T follicular helper cell (primary cell): ENCODE measurements at places on chromosomes 16 and 17.

- DNase-seq: no peak
These were observed 22.5 kb upstream of the CIBAR2 start for GRCh38 chr16:85134789-85135142.

DNA sequence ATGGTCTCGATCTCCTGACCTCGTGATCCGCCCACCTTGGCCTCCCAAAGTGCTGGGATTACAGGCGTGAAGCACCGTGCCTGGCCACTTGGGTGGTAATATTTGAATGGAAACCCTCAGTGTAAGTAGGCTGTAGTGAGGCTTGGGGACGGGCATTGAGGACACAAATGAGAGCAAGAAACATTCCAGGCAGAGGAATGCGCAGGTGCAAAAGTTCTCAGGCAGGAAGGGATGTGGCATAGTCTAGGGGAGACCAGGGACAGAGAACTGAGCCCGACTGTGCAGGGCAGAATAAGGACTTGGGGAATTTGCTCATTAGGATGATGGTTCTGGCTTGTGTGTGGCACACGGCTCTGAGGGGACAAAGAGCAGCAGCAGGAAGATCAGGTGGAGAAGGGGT lies 54.8 kb downstream of the GRB2 start:
- no peak for DNase-seq

DNA sequence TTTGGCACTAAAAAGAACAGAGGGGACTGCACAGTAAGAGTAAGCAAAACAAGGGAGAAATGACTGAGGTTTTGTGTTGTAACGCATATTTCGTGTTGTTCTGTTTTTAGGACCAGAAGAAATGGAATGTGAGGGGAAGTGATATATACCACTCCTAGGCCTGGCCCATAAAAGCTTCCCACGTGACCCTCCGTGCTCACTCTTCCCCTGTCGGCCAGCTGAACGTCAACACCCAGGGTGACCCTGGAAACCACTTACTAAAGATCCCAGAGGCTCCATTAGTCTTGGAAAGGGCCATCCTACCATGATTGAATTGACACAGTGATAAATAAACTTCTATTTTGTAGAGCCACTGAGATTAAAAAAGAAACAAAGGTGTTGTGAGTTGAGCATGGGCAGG lies 79.8 kb downstream of the HELZ start:
- DNase-seq: no peak

GRCh38 chr17:44807817-44808155 lies 22.3 kb downstream of the GJC1 start:
- DNase-seq: no peak

DNA sequence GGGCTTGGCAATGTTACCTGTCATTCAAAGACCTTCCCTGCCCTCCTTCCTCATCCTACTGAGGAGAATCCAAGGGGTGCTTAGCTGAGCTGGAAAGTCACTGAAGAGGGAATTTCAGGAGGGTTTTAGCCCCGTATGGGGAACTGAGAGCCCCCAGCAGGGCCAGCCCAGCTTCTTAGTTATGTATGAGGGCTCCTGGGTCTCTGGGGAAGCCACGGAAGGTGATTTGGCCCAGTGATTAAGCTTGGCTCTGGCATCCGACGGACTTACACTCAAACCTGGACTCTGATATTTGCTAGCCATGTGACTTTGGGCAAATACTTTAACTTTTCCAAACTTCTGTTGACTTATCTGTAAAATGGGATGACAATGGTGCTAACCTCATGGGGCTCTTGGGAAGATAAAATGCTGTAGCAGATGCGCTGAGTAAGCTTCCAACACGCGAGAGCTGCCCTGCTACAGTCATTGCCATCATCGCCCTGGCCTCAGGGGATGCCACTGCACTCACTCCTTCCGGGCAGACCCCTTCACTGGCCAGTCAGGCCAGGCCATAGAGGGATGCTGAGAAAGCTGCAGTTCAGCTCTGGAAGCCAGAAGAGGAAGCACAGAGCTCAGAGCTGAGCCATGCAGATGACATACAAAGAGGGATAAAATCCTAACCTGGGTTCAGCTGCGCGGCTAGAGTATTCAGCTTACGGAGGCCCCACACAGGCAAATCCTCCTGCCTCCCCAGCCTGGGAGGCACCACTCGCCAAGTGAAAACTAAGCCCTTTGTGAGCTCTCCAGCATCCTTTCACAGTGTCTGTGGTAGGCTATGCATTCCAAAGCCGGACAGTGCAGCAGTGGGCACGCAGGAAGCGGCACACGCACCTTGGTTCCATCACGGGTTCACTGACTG lies 44.9 kb upstream of the PIK3R6 start:
- DNase-seq: no peak

DNA sequence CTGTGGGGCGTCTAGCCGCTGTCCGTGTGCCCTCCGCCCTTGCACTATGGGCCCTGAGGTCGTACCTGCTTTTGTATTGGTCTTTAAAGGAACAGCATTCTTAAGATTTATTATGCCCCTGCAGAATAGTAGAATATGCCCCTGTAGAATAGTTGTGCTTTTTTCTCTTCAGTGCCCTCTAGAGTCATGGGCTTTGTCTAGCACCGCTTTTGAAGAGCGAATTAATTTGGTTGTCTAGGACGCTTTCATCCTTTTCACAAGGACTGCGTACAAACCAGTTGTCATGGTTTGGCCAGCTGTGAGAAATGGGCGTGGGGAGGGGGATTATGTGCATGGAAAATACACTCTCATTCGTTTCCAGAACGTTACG lies 621 bp downstream of the CEP95 start:
- peak; percentile 13 for DNase-seq

DNA sequence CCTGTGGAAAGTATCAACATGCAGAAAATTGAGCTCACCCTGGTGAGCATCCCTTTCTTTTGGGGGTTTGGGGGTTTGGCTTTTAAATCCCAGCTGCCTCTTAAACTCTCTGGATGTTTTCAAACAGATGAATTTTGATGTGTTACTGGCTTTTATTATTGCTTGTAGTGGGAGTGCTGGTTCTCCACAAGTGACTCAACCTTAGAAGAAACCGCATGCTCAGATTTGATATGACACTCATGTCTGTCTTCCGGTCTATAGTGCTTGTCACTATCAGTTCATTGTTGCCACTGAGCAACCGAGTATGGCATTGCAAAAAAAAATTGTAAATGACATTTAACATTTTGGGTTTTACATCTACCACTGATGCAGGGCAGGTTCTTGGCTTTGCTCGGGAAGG lies 104.5 kb downstream of the HS3ST4 start:
- DNase-seq: no peak

- DNase-seq: no peak
These were observed 3.8 kb upstream of the TMEM100 start for GRCh38 chr17:55726440-55726839.

DNA sequence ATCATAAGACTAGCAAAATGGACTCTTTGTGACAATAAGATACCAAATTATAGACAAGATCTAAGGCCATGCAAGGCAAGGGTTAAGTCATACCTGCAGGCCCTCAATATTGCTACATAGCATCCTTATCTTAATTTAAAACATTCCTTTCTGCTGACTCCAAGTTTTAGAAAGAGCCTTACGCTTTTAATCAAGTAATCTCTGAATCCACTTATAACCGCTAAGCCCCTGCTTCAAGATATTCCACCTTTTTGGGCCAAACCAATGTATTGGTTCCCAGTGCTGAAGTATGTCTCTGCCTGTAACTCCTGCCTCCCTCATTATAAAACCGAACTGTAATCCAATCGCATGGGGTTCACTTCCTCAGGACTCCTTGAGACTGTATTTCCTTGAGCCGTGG lies 255.4 kb downstream of the PHKB start:
- DNase-seq: no peak

DNA sequence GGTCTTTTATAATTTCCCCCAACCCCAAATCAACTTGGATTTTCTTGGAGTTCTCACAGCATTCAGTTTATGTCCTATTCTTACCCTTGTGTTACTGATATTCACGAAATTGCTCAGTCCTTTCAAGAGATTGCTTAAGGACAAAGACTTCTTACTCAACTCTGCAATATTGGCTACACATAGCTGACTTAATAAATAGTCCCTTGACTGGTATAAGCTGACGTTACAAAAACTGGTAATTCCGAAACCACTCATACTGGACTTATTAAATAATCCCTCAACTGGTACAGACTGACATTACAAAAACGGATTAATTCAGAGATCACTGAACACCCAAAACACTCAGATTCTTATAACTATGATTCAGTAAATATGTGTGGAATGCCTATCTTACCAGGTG lies 860 bp downstream of the TIGD7 start:
- DNase-seq: no peak

DNA sequence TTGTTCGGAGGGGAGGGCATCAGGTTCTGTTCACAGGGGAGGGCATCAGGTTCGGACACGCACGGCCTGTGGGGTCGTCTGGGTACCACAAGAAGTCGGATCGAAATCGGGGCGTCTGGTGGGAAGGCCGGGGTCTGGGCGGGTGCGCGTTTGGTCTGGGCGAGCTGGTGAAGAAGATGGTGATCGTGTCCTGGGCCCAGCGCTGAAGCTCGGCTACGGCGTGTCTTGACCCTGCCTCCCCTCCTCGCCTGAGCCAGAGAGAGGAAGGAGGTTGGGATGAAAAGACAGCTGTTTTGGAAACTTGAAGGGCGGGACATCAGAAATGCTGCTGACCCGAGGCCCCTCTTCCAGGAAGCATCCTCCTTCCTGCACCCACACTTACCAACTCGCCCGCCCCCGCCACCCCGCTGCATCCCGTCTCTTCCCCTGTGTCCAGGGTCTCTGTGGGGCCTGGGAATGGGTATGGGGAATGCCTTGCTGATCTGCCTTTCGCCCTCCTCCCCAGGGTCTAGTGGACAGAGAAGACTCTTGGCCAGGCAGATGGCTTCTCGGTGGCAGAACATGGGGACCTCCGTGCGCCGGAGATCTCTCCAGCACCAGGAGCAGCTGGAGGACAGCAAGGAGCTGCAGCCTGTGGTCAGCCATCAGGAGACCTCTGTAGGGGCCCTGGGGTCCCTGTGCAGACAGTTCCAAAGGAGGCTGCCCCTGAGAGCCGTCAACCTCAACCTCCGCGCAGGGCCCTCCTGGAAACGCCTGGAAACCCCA lies 498 bp downstream of the PIMREG start:
- DNase-seq: no peak

DNA sequence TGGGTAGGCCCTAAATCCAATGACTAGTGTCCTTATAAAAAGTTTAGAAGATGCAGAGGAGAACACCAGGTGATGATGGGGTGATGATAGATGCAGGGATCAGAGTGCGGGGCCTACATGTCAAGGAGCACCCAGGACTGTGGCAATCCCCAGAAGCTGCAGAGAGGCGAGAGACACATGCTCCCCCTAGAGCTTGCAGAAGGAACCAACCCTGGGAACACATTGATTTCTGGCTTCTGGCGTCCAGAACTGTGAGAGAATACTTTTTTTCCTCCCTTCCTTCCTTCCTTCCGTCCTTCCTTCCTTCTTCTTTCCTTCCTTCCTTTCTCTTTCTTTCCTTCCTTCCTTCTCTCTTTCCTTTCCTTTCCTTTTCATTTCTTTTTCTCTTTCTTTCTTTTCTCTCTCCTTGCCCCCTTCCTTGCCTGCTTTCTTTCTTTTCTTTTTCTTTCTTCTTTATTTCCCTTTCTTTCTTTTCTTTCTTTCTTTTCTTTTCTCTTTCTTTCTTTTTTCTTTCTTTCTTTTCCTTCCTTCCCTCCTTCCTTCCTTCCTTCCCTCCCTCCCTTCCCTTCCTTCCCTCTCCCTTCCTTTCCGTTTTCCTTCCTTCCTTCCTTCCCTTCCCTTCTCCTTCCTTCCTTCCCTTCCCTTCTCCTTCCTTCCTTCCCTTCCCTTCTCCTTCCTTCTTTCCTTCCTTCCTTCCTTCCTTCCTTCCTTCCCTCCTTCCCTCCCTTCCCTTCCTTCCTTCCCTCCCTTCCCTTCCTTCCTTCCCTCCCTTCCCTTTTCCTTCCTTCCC lies 134.3 kb downstream of the HAPSTR1 start:
- DNase-seq: no peak

DNA sequence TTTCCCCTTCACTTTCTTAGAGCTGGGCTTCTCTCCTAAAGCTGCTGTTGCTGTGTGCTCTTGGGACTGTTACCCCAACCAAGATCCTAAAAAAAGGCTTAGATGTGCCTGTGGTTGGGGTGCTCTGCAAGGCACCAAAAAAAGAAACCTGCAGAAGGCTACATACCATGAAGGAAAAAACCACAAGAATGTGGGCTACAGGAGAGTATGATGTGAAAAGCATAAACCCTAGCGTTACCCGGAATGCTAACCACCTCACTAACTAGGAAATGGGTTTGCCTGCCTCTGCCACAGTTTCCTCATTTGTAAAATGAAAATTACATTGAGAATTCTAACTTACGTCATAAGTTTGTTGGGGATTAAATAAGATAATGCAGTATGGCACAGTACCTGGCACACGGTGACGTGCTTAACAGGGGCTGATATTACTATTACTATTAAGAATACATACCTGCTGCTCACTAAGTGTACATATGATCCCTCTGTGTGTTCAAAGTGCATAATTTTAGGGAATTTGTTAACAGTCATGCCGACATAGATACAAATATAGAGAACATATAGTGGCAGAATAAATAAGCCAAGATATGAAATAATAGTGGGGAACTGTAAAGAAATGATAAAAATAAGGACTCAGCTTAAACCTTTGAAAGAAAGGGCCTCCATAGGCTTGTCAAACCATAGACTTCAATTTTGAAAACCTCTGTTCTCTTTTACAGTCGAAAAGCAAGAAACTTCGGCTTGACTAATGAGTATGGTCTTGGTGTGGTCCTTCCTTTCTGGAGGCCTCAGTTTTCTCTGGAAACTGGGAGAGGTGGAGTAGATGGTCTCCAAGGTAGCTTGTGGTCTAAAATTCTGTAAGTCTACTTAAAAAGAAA lies 177.8 kb upstream of the TBX2 start:
- no peak for DNase-seq

GRCh38 chr16:30997725-30998711 lies 12.4 kb downstream of the STX1B start:
- DNase-seq: no peak

- peak; percentile 29 for DNase-seq
These were observed 737 bp downstream of the NUDT16L1 start for GRCh38 chr16:4693956-4694641.

DNA sequence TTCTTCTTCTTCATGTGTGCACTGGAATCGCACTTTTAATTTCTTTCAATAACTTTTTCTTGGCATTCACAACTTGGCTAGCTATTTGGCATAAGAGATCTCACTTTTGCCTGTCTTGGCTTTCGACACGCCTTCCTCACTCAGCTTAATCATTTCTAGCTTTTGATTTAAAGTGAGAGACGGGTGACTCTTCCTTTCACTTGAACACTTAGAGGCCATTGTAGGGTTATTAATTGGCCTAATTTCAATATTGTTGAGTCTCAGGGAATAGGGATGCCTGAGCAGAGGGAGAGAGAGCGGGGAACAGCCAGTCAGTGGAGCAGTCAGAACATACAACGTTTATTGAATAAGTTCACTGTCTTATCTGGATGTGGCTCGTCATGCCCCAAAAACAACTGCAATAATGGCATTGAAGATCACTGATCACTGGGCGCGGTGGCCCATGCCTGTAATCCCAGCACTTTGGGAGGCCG lies 200.3 kb downstream of the SEC14L1 start:
- DNase-seq: no peak

DNA sequence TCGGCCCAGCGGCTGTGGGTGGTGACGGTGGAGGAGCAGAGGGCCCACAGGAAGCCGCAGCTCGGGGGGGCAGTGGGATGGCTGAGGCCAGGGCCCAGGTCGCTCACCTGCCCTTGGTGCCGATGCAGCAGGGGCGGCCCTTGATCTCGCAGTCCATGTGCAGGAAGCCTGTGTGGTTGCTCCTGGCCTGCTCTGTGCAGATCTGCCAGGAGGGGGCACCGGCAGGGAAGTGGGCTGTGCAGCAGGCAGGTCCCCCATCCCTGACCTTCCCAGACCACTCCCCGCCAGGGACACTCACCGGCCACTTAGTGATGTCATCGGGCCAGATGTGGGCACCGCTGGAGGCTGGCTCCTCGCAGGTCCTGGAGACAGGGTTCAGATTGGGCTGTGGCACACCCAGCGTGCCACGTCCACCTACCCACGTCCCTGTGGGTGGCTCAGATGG lies 6.2 kb downstream of the AANAT start:
- no peak for DNase-seq
